Cardiac septum (tissue), 1 donor: ENCODE measurements at places on chromosomes 7 and 10. TPM values are rescaled to one million over a fixed set of nuclear protein-coding genes. Genes with fewer than 3 reads are reported as not detected.

The SLC26A4 gene
- total RNA-seq, result 1.5 TPM

The COL26A1 gene
- not detected for total RNA-seq

DNA sequence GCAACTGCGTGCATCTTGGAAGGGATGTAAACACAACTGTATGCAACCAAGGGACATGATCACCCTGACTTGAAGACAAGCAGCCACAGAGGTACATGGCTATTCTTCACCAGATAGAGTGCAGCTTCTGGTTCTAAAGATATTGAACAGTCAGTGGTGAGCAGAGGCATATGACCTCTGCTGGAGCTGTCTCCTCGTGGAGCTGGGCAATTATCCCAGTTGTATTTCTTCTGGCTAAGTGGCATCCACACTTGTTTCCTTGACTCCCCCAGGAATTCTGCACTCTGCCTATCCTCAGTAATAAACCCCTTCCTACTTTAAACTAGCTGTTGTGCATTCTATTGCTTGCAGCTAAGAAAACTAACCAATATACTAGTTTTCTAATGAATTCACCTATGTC, 216.8 kb downstream of the THSD7A start:
- DNase-seq, result no peak

The ENKUR gene
- total RNA-seq, result not detected

- no peak for DNase-seq
These were observed 1050.5 kb upstream of the AUTS2 start for GRCh38 chr7:68547799-68548198.

The BAIAP2L1 gene
- 1.9 TPM for total RNA-seq

The CYP3A5 gene
- total RNA-seq, result 0.13 TPM

The AS3MT gene
- 7.2 TPM for total RNA-seq

- DNase-seq, result no peak
These were observed 76.1 kb downstream of the POLL start for GRCh38 chr10:101511938-101512337.

DNA sequence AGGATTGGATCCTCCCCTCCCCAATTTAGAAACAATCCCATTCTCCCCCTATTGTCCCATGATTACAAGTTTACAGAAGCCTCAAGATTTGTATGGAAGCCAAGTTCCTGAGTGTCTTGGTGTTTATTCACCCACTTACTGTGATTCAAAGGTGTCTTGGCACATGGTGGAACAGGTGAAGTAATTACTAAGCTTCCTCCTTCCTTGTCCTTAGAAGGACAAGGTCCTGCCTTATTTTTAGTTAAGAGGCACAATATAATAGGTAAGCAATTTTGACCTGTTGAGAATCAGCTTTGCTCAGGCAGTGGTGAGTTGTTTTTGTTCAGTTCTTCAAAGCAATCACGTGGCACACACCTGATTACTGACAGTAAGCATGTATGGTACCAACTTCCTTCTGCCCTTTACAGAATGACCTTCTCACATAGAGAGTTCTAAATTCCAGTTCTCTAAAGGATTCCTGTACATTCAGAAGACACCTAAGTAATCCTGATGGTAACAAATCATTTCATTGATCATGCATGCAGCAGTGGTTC, 60.7 kb upstream of the SLC13A1 start:
- DNase-seq, result no peak

DNA sequence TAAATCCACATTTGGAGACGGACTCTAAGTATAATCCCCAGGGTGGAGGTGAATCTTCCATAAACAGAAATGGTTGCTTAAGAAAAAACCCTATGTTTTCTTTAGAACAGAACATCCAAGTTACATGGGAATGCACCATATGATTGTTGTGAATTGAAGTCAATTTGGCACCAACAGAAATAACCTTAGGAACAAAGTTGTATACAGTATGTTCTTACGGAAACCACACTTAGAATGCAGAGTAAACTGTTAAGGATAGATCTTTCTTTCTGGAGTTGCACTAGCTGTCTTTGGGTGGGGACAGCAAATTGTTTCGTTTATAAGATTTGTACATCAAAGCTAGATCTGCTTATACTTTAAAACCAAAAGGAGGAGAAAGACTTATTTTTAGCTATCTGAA, 316.4 kb downstream of the PTEN start:
- no peak for DNase-seq

DNA sequence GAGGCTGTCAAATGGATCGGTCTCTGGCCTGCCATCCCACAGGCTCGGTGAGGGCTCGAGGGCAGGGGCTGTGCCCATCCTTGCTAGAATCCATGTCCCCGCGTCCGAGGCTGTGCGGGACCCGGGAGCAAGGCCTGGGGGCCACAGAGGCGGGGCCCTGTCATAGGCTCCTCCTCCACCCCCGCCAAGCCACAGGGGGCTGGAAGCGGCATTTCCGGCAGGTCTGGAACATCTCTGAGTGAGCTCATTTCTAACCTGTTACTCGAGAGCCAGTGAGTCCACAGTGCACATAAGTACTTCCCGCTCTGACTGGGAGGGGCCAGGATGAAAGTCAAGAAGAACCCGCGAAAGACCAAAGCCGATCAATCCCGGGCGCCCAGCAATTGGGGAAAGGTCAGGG, 57.6 kb downstream of the NKX6-2 start:
- DNase-seq, result no peak

The NEUROD6 gene
- not detected for total RNA-seq

DNA sequence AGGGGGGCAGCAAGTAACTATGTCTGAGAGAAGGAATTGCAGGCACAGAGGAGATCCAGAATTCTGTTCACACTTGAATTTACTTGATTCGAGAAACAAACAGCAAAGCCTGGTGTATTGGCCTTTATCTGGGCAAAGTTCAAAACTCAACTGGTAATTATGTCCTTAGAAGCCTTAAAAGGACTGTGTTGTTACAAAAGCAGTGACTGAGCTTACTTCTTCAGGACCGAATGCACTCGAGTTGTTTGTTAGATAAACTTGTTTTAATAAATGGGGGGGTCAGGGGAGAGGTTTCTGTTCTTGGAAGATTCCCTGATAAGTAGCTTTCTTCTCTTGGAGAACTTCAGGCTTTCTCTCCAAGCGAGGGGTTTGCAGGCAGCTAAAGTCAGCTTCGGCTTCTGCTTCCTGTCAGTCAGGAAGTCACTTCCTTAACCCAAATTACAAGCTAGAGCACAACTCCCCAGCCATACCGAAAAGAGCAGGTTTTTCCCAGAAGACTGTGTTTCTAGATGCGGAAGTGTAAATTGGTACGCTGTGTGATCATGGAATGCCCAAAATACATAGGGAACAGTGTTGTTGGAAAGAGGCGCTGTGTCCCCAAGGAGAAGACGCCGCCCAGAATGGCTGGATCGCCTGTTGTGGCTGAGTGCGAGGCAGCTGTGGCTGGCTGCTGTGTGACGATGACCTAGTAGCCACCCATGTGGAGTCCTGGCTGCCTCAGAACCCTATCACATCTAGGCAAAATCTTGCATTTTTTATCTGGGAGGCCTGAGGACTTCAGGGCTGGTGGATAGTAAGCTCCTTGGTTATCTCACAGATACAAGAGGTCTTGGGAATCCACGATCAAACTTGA, 110.4 kb downstream of the TCF7L2 start:
- DNase-seq, result no peak

DNA sequence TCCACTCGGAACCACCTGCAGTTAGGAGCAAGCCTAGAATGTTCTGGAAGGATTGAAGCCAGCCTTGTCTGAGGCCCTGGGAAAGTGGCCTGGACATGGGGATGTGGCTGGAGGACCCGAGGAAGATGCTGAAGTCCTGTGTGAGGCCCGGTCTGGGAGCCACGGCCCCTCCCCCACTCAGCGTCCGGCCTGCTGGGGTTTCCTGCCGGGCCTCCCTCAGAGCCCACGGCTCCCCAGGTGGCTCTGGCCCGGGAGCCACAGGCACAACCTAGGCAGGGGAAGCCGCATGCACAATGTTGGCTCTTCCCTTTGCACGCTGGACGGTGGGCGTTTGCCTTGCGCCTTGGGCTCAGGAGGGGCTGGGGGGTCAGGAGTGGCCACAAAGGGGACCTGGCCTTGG, 39.0 kb downstream of the UNCX start:
- no peak for DNase-seq

DNA sequence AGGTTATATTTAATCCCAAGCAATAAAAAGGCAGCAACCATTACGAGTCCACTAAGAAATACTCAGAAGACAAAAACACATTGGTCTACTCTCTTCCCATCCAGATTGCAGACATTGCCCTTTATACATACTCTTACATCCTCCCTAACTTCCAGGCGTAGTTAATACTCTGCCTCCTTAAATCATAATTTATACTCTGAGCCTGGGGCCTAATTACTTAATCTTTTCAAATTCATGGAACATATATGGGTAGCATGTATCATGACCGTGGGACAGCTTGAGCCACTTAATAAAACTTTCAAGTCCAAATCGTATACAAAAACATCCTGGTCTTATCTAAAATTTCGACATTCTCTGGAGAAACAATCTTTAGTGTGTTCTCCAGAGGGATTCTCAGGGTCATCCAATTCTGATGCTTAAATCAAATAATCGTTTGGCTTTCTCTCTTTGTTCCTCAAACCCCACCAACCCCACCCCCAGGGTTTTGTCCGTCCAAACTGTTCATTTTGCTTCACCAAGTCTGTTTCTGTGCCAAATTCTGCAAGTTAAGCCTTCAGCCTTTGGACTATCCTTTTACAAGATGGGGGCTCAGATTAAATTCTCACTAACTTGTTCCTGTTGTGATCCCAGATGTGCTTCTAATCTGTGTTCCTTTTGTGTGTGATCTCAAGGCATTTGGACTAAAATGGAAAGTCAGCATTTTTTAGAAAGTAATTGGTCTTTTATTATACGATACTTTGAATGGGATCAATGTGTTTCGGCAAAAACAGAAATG, 86.4 kb downstream of the ADAM12 start:
- DNase-seq, result no peak

The SEM1 gene
- total RNA-seq, result 55.3 TPM

The RADIL gene
- 2.5 TPM for total RNA-seq

DNA sequence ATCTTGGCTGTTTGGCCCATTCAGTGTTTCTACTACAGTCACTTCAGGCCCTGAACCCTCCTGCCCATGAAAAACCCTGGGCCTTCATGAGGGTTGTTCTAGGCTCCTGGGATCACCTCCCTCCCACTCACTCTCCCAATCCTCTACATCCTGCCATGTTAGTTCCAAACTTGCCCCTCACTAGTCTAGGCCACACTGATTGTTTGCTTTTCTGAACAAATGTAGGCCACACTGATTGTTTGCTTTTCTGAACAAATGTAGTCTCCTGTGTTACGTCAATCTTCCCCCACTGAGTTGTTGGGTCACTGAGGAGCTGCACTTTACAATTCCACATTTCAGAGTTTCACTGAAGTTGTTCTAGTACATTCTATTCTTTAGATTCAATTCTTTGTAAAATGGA, 5.3 kb upstream of the ALDH18A1 start:
- no peak for DNase-seq

The WEE2 gene
- total RNA-seq, result not detected

The TMEM270 gene
- not detected for total RNA-seq

The BMPR1A gene
- 60.0 TPM for total RNA-seq

DNA sequence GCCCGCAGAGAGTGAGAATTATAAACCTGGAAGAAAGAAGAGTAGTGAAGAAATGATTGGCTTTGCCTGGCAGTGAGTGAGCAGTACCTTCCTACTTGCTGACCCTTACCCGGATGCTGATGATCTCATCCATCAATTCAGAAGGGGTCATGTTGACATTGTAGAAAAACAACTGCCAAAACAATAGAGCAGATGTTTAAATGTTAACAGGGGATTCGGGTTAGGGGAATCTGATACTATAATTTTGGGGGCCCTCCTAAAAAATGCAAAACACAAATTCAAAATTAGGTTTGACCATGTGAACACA, 78.1 kb downstream of the MYOF start:
- no peak for DNase-seq

DNA sequence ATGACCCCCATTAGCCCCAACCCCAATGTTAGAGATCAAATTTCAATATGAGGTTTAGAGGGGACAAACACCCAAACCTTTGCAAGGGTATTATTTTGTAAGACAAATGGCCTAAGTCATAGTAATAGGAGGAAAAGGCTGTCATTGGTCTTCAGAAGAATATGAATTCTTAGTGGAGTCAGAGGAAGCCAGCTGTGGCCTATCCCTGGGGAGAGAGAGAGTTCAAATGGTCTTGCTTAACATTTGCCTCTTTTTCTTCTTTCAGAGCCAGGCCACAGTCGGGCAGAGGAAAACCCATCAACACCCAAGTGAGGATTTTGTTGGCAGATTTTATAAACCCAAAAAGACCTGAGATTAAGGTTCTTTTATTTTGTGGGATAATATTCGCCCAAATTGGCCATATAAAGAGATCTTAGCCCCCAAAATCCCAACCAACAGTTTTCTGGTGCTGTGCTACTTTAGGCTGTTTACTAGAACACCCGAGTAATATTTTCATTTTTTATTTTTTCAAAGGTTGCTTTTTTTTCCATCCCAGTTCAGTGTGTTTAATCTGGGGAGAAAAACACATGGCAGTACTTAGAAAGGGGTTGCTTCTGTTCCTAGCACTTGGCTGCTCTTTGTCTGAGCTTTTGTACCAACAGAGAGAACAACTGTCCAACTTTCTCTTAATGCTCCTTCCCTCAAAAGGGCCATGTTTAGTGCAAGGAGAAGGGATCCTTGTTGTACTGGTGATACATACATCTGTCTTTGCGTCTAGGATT, 26.8 kb upstream of the ARMC3 start:
- no peak for DNase-seq

DNA sequence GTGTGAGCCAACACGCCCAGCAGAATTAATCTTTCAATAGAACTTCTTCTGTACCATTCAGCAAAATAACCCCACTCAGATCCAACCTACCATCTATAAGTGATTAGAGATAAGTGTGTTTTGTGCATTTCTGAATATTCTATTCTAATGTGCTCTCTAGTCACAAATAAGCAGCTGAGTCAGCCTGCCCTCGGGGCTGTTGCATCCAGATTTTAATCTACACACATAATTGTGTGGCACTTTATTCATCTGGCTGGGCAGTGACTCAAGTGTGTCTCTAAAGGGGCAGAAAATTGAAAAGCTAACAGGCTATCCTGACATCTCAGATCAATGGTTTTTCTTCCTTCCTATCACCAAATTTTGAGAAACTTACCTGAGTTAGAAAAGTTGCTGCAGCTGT, 60.3 kb downstream of the PRR15 start:
- DNase-seq, result no peak

GRCh38 chr7:93198472-93198871, 27.8 kb downstream of the HEPACAM2 start:
- no peak for DNase-seq
